Breast epithelium (tissue), 4 donors: ENCODE measurements at places on chromosomes 13 and 19. TPM values are rescaled to one million over a fixed set of nuclear protein-coding genes. Genes with fewer than 3 reads are reported as not detected.

DNA sequence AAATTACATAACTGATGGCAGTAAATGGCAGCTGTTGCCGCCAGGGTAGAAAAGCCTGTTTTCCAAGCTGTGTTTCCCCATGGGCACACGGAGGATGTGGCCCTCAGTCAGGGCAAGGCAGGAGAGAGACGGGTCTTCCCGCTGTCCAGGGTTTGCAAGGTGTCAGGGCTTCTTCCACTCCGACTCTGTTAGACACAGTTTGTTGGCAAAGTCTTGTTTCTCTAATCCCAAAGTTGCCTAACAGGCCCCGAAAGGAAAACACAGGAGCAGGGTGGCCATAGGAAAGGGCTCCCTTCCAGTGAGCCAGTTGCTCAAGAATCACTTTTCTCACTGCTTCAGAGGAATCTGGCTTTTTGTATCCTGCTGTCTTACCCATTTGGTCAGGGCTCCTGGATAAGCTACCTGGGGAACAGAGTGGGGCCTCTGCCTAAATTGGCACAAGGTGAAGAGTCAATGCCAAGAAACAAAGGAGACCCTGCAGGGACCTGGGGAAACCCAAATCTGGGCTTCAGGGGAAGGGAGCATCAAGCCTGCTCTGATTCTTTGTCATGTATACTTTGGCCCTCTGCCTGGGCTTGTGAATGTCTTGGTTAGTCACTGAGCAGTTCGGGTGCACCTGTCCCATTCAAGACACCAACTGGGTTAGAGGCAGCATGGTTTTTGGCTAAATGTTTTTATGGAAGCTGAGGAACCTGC lies 29.0 kb upstream of the CXCL17 start:
- DNase-seq, result peak; percentile 68

DNA sequence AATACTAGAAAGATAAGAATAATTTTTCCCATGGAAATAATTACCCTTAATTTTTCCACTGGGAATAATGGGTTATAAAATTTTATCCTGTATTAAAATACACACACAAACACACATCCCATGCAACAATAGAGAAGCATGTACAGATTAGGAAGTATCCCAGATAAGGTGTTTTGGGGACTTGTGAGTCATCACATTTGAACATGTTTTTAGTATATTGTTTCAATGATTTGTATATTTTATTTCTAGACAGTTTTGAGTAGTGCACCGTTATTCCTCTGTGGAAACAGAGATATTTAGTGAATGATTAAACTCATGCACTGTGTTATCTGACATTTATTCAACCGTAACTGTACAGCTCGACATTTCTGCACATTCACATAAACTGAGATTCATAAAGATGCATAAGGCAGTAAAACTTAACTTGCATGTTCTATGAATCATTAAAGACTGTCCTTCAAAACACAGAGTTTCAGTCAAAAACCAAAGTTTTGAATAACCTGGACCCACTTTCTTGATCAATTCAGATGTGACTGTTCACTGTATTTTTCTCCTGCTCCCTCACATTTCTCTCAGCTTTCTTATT lies 30.1 kb downstream of the KLF12 start:
- DNase-seq, result no peak

The PNMA8B gene
- total RNA-seq, result 4.2 TPM

The PNMA8A gene
- 0.80 TPM for total RNA-seq

The NLRP5 gene
- 0.98 TPM for total RNA-seq

DNA sequence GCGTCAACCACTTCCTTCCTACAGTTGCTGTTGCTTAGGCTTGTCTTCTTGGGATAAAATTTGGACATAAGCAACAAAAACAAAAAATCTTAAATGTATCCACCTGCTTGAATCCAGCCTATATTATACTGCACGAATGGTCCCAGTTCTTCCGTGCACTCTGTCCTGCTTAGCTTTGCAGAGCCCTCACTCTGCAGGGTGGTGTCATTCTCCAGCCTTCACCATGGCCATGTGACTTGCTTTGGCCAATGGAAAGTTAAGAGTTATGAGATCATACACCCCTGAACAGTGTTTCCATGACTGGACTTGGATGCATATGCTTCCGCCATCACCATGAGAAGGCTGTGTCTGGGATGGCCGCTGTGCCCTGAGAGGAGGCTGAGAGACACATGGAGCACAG lies 27.4 kb upstream of the SACS start:
- DNase-seq, result no peak

The ZNF723 gene
- not detected for total RNA-seq

DNA sequence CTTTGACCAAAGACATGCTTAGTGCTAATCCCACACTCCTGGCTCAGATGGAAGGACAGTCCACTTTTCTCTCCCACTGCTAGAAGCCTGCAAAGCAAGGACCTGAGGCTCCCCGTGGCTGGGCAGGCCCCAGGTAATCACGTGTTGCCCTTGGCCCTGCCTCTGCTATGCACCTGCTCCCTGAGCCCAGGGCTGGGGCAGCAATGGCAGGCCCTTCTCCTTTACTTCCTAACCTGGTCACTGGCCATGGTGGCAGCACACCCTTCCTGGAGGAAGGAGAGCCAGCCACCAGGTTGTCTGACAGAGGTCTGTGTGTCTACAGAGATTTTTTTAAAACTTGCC lies 27.9 kb upstream of the ZNF492 start:
- no peak for DNase-seq

The C19orf73 gene
- 5.7 TPM for total RNA-seq

DNA sequence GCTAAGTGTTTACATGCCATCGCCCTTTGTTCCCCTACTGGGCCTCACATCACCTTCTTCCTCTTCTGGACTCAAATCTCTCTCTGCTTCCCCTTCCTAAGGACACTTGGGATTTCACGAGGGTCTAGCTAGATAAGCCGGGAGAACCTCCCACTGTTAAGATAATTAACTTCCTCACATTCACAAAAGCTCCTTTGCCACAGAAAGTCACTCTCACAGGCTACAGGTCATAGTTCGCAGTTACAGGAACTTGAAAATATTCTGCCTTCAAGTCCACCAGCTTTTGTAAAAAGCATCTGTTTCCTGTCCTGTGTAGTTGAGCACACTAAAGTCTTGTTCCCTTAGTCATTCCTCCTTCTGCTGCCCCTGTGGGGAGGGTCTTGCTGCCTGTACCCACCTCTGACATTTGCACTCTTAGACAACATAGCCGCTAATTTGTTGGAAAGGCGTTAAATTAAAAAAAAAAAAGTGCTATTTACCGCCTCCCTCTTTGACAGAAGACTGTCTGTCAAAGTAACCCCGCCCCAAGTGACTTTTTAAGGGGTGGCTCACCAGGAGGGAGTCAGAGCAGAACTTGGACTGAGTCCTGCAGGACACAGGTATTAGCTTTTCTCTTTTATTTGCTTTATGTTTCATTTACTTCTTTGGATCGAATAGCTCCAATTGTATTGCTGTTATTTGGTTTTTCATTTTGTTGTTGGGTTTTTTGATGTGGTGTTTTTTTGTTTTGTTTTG lies 26.8 kb upstream of the CEACAM21 start:
- no peak for DNase-seq

- DNase-seq, result no peak
These were observed 21.3 kb upstream of the TNFAIP8L1 start for GRCh38 chr19:4618019-4618418.

- no peak for DNase-seq
These were observed at the start of gene ZBTB32 for GRCh38 chr19:35704218-35704617. ZBTB32 (plus strand) TSS chr19:35704558; CDS start chr19:35714627, 10,069 bp downstream.

The ZNF580 gene
- 21.0 TPM for total RNA-seq

The TRPC4 gene
- 0.98 TPM for total RNA-seq

The FRY gene
- 52.8 TPM for total RNA-seq

GRCh38 chr19:54172471-54173358 lies at the start of gene TMC4:
TMC4 (minus strand) TSS chr19:54173160; CDS start chr19:54173117, 43 bp downstream.
- no peak for DNase-seq

GRCh38 chr19:11337080-11337479 lies 2.4 kb downstream of the RAB3D start:
- DNase-seq, result no peak

The PBX4 gene
- 3.4 TPM for total RNA-seq

GRCh38 chr13:57191667-57192066 lies 24.7 kb downstream of the PRR20E start:
- no peak for DNase-seq

The ICAM1 gene
- 20.8 TPM for total RNA-seq

DNA sequence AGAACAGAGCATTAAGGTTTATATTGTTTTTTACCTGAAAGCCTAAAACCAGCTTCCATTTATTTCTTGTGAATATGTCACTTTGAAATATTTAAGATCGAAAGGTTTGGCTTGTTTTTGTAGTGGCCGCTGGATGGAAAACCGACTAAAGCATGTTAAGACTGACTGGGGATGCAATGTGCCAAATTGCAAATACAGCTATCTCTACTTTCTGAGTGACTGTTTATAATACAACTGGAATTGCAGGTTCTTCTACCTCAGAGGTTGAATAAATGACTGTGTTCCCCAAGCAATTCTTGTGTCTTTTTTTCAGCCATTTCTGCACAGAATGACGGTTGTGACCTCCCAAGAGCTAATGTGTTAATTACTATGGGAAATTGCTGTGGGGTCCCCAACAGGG lies 50.0 kb upstream of the TMTC4 start:
- DNase-seq, result no peak

GRCh38 chr19:4981681-4981958 lies 12.7 kb downstream of the KDM4B start:
- DNase-seq, result no peak

GRCh38 chr19:1275260-1275975 lies at the start of gene FAM174C:
FAM174C (plus strand) TSS chr19:1275530; CDS start chr19:1275550, 20 bp downstream.
- peak; percentile 98 for DNase-seq

DNA sequence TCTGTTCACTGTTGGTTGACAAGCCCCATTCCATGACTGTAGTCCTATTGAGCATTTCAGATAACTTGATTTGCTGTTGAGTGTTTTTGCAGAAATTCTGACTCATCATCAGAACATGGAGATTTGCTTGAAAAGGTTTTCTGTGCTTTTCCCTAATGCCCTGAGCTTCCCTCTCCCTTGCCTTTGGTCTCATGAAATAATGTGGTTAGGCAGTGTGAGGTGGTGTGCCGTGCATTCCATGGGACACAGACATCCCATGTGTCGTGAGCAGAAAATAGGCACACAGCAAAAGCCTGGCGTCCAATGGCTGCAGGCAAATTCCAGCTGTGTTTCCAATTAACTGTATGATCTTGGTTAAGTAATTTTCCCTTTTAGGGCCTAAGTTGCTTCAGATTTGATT lies 197.4 kb downstream of the DLEU7 start:
- DNase-seq, result no peak

The LILRB2 gene
- total RNA-seq, result 3.5 TPM

DNA sequence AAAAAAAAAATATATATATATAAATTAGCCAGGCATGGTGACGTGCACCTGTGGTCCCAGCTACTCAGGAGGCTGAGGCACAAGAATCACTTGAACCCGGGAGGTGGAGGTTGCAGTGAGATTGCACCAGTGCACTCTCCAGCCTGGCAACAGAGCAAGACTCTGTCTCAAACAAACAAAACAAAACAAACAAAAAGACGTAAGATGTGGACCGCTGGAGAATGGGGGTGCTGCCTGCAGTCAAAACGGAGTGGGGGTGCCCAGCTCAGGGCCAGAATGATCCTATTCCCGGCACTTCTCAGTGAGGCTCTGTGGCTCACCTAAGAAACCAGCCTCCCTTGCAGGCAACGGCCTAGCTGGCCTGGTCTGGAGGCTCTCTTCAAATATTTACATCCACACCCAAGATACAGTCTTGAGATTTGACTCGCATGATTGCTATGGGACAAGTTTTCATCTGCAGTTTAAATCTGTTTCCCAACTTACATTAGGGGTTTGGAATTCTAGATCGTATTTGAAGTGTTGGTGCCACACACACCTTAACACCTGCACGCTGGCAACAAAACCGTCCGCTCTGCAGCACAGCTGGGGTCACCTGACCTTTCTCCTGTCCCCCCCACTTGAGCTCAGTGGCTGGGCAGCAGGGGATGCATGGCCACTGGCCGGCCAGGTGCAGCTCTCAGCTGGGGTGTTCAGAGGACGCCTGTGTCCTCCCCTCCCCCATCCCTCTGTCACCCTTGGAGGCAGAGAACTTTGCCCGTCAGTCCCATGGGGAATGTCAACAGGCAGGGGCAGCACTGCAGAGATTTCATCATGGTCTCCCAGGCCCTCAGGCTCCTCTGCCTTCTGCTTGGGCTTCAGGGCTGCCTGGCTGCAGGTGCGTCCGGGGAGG lies at the start of gene F7:
TSS of gene F7 (plus strand) at position 760 of the 889 bp plus-strand sequence. CDS start at position 811, 51 bp downstream.
- no peak for DNase-seq

The DCT gene
- 2.2 TPM for total RNA-seq

DNA sequence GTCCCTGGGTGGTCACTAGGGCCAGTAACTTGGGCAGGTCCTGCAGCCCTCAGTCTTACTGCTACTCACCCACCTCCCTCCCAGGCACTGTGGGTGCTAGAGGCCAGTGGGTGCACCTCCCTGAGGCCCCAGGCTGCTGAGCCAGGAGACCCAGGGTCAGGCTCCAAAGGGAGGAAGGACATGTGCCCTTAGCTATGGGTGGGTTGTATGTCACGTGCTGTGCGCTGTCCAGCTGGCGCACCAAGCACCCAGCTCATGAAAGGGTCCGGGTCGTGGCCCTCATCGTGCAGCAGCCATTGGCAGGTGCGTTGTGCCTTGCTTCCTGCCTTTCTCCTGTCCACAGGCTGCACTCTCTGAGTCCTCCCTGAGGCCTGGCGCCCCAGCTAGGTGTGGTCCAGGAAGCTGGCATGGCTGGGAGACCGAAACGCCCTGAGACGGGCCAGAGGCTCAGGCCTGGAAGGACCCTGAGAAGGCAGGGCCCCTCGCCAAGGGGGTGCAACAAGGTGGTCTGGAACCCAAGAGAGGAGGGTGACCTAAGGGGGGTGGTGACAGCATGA lies 47.0 kb upstream of the KCTD15 start:
- DNase-seq, result no peak

The HIPK4 gene
- total RNA-seq, result 0.16 TPM

DNA sequence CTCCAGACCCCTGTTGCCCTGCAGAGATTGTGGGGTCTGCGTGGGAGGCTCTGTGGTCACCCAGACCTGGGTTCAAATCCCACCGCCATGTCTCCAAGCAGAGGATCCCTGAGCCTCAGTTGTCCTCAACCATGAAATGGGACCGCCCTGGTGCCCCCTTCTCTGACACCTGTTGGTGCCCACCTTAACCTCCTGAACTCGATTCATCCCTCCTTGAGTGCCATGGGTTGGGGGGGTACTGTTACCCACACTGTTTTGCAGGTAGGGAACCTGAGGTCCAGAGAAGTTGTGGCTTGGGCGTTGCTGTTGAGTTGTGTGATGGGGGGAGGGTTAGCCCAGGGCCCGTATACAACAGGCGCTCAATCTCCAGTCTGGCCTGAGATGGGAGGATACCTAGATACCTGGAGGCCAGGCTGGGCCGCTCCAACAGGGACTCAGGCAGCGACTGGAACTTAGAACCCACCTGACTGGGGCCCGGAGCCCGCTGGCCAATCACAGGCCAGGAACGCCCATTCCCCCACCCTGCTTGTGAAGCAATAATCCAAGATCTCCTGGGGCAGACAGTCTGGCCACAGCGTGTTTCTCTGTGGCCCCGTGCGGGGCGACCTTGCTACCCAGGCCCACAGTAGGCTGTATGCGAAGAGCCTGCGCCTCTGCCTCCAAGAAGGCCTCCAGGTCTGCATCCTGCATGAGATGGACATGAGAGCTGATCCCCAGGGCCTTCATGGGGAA lies 2.8 kb downstream of the ARID3A start:
- no peak for DNase-seq

The KLK10 gene
- total RNA-seq, result not detected
